Left renal cortex interstitium (tissue), 4 donors: ENCODE measurements at places on chromosomes 2 and 18. TPM values are rescaled to one million over a fixed set of nuclear protein-coding genes. Genes with fewer than 3 reads are reported as not detected.

The LTBP1 gene
- 65.7 TPM for polyA plus RNA-seq

The ALPP gene
- polyA plus RNA-seq = 0.09 TPM

GRCh38 chr2:26178746-26179436 is 6.0 kb downstream of the GAREM2 start:
- DNase-seq = no peak

- DNase-seq = no peak
Measured at GRCh38 chr2:200609028-200609614, 23.3 kb downstream of the AOX1 start.

DNA sequence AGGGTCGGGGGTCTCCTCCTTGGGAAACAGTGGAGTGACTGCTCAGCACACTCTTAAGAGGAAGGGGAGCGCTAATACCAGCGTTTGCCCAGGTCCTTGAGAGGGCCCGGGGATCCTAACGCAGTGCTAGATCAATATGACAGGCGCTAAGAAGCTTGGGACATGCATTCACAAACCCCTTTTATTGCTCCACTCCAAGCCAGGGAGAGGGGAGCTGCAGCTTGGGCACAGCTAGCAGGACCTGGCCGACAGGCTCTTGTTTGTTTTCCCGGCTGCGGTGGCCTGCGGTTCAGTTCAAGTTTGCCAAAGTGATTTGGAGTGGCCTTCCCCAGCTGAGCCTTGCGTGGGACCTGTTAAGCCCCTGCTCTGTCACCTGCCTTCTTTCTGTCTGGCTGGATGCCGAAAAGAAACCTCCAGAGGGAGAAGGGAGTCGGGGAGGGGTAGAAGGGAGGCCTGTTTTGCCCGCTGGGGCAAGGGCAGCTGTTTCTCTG is 152.1 kb downstream of the GLI2 start:
- no peak for DNase-seq

- DNase-seq = no peak
Measured at GRCh38 chr2:102420290-102420689, 2.7 kb upstream of the IL18RAP start.
